ENCODE measurements at places on chromosomes 3 and 15.

DNA sequence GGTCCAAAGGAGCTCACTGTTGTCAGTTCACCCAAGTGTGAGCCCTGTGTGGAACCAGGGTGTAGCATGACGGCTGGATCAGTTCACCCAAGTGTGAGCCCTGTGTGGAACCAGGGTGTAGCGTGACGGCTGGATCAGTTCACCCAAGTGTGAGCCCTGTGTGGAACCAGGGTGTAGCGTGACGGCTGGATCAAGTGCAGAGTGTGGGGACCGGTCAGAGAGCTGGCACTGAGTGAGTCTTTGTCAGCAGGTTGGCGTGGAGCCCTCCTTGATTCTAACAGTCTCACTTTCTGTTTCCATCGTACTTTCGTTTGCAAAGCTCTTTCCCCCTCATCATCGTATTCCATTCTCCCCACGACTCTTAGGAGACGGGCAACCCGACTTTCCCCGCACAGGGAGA lies 57.9 kb upstream of the DLG1 start:
- no peak for DNase-seq

GRCh38 chr15:97648728-97649127 lies 311.8 kb upstream of the ARRDC4 start:
- DNase-seq: no peak

GRCh38 chr3:140501061-140501769 lies 176.6 kb upstream of the TRIM42 start:
- DNase-seq: no peak

- DNase-seq: no peak
Observed at GRCh38 chr3:72836923-72837322, 11.3 kb downstream of the SHQ1 start.

GRCh38 chr3:127600749-127601456 lies 2.7 kb downstream of the MCM2 start:
- no peak for DNase-seq

DNA sequence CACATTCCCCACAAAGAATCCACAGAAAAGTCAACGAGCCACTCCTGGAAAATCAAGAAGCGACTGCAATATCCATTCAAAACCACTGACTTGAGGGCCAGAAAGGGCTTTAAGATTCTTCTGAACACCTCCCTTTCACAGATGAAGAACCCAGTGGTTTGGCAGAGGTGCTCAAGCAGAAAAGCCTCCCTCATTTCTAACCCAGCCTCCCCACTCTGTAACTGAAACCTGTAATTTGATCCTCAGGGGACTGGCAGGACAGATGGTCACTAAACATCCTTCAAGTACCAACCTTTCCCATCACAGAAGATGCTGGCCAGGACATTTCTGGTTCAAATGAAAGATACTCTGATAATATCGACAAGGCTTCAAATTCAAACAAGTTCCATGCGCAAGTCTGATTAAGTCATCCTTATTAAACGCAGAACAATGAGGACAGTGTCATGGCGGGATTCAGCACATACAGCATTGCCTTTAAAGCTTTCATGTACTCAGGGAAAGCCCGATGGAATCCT lies 5.5 kb downstream of the SEMA5B start:
- DNase-seq: no peak
